NB4 (cell line): ENCODE measurements at places on chromosomes 13 and 19.

GRCh38 chr19:17098326-17098725 is 22.7 kb downstream of the MYO9B start:
- DNase-seq: no peak

DNA sequence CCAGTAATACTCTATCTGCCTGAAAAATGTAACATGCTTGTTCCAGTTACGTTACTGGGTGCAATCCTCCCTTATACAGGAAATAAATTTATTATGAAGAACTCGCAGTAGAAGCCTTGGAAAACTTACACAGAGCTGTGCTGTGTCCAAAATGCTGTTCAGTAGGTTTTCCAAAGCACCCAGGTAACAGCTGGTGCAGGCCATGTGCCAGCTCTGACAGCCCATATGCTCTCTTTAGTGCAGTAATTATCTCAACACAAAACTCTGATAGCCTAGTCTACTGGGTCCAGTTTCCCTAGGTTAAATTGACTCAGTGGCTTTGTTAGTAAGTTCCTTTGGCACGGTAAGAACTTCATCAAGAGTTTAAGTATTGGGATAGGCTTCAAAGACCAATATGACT is 120.7 kb upstream of the OBI1 start:
- DNase-seq: no peak

DNA sequence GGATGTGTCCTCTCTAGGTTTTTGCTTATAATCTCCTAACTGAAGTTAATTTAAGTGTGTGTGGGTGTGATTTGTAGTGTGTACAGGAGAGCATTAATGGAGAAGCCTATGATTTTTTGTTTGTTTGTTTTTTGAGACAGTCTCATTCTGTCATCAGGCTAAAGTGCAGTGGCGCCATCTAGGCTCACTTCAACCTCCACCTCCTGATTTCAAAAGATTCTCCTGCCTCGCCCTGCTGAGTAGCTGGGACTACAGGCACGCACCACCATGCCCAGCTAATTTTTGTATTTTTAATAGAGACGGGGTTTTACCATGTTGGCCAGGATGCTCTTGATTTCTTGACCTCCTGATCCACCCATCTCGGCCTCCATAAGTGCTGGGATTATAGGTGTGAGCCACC is 20.6 kb downstream of the ZNF701 start:
- DNase-seq: peak; percentile 40

GRCh38 chr13:85509512-85509911 is 289.7 kb downstream of the SLITRK6 start:
- no peak for DNase-seq

DNA sequence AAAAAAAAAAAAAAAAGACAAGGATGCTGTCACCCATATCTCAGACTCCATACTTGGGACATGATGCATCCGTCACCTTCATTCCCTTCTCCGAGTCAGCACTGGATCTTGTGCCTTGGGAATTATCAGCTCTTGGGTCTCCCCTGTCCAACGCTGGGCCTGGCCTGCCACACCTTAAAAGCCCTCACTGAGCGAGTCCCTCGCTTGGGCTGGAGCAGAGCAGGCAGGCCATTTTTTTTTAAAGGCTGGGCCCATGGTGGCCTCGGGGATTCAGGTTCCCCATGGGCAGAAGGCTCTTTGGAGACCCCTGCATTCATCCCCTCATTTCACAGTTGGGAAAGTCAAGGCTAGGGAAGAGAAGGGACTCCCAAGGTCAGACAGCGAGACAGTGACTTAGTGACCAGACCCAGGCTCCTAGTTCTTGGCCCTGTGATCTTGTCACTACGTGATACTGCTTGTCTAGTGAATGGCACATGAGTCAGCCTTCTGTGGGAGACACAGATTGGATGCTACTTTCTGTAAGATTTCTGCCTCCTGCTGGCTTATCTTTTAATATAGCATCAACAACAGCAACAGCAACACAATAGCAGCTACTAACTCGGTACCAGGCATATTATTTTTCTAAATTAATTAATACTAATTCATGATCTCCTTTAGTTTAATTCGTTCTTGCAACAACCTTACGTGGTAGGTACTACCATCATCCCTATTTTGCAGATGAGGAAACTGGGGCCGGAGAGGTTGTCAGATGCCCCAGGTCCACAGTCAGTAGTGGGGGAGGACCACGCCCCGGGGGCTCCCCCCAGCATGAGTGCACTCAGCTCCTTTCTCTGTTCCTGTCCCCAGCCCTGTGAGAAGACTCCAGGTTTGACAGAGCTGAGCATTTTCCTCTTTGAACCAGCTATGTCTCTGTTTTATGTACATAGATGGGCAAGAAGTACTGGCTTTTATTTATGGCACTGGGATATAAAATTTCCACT is 27.4 kb upstream of the ZNF536 start:
- DNase-seq: peak; percentile 0
